ENCODE measurements at places on chromosomes 13 and 19. TPM values are rescaled to one million over a fixed set of nuclear protein-coding genes. Genes with fewer than 3 reads are reported as not detected.

- peak; percentile 86 for DNase-seq
These were observed 15.0 kb upstream of the NANOS3 start for GRCh38 chr19:13861714-13862531.

Gene ZNF878
- 1.5 TPM for total RNA-seq

DNA sequence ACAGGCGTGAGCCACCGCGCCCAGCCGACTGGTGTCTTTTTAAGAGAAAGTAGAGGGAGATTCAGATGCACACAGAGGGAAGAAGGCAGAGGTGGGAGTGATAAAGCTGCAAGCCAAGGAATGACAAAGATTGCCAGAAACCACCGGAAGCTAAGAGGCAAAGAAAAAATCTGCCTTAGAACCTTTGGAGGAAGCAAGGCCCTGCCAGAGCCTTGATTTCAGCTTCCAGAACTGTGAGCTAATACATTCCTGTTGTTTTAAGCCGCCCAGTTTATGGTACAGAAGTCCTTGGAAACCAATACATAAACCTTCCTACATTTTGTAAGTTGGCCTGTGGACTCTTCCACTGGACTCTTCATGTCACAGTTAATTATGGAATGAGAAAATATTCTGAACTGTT, 71.7 kb upstream of the SOX21 start:
- DNase-seq = no peak

Gene NTF4
- not detected for total RNA-seq

Gene LACC1
- total RNA-seq = 2.8 TPM

DNA sequence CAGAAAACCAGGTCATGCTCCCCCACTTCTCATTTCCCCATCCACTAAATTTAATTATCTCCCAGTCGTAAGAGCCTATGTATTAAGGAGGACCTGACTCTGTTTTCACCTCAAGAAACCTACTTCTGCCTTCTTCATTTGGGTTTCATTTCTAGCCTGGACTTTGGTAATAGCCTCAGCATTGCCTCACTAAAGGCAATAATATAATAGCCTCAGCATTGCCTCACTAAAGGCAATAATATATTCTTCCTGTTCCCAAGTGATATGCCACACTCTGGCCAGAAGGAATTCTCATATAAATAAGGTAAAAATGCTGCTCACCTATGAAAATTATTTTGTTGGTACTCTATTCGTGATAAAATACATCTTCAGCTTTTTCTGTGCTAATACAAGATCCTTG, 993.9 kb downstream of the EFNB2 start:
- no peak for DNase-seq

Gene CGB2
- total RNA-seq = not detected

DNA sequence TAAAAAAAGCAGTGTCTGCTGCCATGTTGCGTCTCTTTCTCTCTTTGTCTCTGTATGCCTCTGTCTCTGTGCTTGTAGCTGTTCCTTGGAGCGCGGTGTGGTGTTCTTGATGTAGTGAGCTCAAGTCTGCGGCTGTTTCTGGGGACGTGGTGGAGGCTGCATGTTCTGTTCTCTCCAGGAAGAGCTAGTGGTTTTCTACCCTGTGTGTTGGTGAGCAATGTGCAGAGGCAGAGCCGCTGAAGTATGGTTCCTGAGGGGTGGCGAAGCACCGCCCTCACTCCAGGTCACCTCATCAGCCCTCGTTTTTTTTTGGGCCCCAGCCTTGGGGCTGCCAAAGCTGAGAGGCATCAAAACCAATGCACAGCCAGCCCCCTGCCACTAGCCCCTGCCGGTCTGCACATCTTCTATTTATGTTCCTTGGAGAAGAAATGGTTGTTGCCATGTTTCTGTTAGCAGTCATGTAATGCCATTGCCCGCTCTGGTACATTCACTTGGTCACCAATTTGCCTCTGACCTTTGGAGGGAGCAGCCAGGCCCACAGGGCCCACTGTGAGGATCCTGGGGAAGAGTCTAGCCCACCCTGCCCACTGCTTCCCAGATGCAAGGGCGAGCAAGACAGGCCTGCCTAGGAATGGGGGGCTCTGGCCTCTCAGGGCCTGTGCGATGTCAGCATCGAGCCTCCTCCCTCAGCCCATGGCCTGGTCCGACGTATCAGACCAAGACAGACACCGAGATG, 7.2 kb downstream of the HNRNPL start:
- no peak for DNase-seq

Gene AMH
- total RNA-seq = 1.0 TPM

GRCh38 chr19:6062274-6062673, 48.0 kb downstream of the RFX2 start:
- no peak for DNase-seq

Gene CEACAM7
- total RNA-seq = not detected

Measured in H4 (cell line).